ENCODE measurements at places on chromosomes 11 and 22. TPM values are rescaled to one million over a fixed set of nuclear protein-coding genes. Genes with fewer than 3 reads are reported as not detected.
A peak's percentile ranks its signal among the peaks of the same experiment; 100 is the strongest.

DBX1 gene
- not detected for total RNA-seq

- no peaks in the 10 kb centered on the region for H3K36me3 ChIP-seq
- peak; percentile 30 for DNase-seq
- H3K4me3 ChIP-seq: no peak overlapping the region
- H3K4me1 ChIP-seq: no peaks in the 10 kb centered on the region
These were observed 120.6 kb upstream of the LMO1 start for GRCh38 chr11:8384199-8384821.

DNA sequence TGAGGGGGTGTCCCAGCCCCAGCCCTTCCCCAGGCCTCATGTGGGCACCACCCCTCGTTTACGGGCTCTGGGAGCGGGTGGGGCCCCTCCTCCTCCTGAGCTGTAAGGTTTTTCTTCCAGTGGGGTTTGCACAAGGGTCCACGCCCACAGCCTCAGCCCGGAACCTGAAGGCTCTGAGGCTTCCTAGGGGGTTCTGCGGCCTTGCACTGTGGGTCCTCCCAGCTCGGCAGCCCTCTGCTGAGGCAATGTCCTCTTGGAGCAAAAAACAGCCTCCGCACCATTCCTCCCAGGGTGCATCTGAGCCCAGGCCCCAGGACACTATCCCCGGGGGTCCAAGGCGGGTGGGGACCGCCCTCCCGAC is 14.1 kb downstream of the H19 start:
- no peak overlapping the region for H3K4me3 ChIP-seq
- no peak overlapping the region for H3K27ac ChIP-seq
- no peak for DNase-seq
- no peaks in the 10 kb centered on the region for H3K27me3 ChIP-seq

DNA sequence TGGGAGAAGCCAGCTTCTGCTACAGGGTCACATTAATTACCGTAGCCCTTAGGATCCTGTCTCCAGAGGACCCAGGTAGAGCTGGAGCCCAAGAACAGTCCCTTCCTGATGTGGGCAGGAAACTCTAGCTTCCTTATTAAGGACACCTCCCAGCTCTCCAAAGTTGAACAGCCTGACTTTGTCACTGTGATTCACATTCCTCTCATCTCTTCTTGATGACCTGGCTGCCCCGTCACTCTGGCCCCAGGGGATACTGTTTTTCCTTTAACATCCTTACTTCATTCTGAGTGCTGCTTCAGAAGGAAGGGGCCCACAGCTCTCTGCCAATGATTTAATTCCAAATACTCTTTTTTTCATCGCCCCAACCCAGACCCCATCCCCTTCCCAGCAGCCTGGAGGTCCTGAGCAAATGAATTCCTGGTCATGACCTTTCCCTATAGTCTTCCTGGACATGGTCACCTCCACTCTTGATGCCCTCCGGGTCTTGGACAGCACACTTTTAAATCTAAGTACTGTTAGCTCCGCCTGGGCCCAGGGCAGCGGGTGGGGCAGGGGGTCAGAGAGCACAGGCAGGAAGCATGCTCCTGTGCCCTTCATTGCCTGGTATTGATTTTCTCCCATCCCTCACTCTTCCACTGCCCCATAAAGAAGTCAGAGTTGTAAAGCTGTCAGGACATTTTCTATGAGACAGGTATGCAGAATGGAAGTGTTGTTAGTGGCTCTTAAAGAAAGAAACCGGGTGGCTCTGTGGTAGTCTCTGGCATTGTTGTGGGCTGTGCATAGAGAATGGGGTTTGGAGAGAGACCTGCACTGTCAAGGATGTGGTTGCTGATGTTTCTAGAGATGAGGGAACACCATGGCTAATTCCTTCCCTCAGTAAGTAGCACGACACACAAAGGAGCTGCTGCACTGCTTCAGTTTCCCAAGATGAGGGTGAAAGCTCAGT is 22.3 kb upstream of the SPON1 start:
- no peaks in the 10 kb centered on the region for H3K4me1 ChIP-seq
- no peak for DNase-seq
- H3K27me3 ChIP-seq: no peaks in the 10 kb centered on the region
- H3K36me3 ChIP-seq: no peaks in the 10 kb centered on the region
- no peak overlapping the region for H3K27ac ChIP-seq

- H3K4me3 ChIP-seq: no peak overlapping the region
- H3K4me1 ChIP-seq: no peaks in the 10 kb centered on the region
- no peak for DNase-seq
- H3K36me3 ChIP-seq: no peaks in the 10 kb centered on the region
These were observed 60.7 kb downstream of the STK33 start for GRCh38 chr11:8533332-8533731.

Data from gastrocnemius medialis (tissue), 4 donors.